ENCODE measurements at places on chromosomes 13 and 19.

GRCh38 chr19:10270616-10271394, at the start of gene ICAM1:
TSS of gene ICAM1 (plus strand) at chr19:10271120. CDS start at chr19:10271160, 40 bp downstream.
- DNase-seq = no peak

DNA sequence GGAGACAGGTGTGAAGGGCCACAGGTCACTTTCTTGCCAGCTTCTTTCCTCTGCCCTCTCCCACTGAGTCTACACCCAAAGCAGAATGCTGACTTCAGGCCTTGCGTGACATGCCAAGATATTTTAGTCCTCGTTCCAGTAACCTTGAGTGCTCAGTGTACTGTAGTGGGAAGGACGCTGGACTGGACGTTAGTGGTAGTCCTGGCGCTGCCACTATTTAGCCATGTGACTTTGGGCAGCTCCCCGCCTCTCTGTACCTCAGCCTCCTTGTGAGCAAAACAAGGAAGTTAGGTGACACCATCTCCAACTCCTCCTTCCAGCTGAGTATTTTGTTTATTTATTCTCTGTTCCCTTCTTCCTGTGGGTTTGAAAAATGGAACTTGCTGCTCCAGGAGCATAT, 86.1 kb downstream of the FRY start:
- DNase-seq = no peak

DNA sequence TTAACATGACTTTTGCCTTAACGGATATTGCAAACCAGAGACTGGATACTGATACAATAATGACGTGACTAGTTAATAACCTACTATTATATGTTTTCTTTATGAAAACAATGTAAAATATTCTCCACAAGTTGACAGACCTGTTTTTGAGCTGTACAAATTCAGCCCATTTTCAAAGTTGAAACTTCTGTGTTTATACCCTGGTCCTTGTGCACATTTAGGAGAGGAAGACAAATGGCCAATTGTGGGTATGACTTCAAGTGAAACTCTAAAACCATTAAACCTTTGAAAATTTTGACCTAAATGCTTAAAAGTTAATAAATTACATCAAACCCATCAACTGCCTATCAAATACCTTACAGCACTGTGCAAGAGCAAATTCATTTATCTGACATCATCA, 8.9 kb downstream of the SPRY2 start:
- DNase-seq = no peak

- no peak for DNase-seq
These were observed 84.4 kb downstream of the DPY19L3 start for GRCh38 chr19:32489971-32490370.

DNA sequence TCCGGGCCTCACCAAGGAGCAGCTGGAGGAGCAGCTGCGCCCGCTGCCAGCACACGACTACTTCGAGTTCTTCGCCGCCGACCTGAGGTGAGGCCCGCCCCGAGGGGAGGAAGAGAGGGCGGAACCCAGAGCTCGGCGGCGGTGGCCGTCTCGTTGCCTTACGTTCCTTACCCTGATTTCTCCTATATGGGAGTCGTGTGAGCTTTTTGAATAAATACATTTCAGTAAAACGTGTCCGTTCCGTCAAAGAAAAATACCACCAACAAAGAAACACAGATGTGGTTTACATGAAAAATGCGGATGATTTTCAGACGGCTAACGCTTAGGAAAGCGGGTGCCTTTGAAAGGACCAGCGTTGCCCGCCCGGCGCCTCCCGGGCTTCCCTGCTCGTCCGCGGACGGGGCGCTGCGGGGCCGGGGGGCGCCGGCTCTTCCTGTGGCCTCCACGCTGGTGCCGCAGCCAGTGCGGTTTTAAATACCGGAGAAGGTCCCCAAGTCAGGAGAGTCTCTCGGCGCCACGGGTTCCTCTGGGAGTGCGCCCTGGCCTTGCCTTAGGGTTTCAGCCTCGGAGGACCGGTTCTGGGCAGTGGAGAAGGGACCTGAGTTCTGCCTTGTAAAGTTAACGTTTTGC, 755 bp downstream of the UPF3A start:
- no peak for DNase-seq

DNA sequence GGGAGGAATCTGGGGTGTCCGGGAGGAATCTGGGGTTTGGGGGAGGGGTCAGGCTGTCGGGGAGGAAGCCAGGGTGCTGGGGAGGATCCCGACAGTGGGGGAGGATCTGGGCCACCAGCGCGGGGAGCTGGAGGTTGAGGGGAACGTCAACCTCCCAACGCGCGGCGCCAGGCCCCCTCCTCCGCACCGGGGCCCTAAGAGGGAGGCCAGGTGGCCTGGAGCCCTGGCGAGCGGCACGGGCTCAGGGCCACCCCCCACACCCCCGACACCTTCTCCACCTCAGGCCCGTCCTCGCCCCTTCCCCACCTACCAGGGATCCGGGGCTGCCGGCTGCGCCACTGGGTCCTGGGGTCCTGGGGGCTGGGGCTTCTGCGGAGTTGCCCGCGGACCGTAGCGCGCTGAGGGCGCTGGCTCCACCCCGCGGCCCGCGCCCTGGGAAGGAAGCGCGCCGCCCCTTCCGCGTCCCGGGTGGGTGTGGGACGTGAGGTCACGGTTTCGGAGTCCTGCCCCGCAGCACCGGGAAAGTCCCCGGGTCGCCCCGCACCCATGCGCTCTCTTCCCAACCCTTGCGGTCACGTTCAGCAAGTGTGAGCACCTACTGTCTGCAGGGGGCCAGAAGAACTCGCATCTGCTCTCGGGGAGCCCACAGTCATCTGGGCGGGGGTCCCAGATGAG, at the start of gene TICAM1:
TSS of gene TICAM1 (minus strand) at position 409 of the 675 bp plus-strand sequence. CDS start 13,335 bp downstream, outside the sequence.
- DNase-seq = no peak

DNA sequence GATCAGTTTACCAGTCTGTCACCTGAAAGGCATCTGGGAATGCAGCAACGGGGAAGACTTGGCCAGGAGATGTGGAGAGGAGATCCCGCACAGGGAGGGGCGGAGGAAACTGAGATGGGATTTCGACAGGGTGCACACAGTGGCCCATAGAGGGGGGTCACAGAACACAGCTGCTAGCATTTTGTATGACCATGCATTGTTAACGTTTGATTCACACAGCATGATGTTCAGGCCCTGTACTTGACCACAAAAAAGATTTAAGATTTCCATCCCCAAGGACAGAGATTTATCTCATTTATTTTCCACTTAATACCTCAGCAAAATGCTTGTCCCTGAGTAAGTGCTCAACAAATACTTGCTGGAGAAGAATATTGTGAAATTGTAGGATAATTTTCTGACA, 63.2 kb downstream of the RAB20 start:
- no peak for DNase-seq

GRCh38 chr13:60318186-60318585, 78.8 kb upstream of the TDRD3 start:
- DNase-seq = no peak

- DNase-seq = no peak
These were observed 34.4 kb downstream of the PPP2R1A start for GRCh38 chr19:52224211-52224610.

GRCh38 chr19:18653853-18654252, 17.0 kb downstream of the KLHL26 start:
- DNase-seq = no peak

DNA sequence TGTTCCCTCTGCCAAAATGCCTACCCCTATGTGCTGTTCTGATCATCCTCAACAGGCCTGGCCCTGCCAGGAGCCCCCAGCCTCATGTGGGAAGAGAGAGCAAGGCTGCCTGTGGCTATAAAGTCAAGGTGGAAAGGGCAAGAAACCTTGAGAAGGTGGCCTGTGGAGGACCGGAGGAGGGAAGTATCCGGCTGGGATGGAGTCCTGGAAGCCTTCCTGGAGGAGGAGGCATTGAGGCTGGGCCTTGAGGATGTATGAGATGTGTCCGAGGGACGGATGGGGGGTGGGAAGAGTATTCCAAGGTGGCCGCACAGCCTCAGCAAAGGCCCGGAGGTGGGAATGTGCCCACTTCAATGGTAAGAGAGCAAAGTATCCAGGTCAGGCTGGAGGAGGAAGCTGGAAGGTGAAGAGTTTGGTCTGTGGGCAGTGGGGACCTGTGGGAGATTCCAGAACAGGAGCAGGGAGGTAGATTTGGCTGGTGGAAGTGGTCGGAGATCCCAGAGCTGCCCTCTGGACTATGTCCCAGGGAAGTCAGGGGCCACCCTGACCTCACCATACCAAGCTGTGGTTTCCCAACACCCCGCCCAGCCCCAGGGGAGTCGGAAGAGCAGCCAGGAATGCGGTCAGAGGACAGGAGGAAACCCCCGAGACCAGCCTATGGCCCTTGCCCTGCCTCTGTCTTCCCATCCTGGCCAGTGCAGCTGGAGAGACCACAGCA, 3.0 kb upstream of the PLIN4 start:
- no peak for DNase-seq
